ENCODE measurements at places on chromosomes 1 and 21. TPM values are rescaled to one million over a fixed set of nuclear protein-coding genes. Genes with fewer than 3 reads are reported as not detected.

GRCh38 chr1:174414203-174414602 is 33.6 kb upstream of the GPR52 start:
- no peaks in the 10 kb centered on the region for H3K36me3 ChIP-seq
- no peaks in the 10 kb centered on the region for H3K27me3 ChIP-seq
- H3K4me3 ChIP-seq: no peak overlapping the region
- DNase-seq: no peak
- no peak overlapping the region for H3K27ac ChIP-seq

- no peak overlapping the region for H3K4me3 ChIP-seq
- no peaks in the 10 kb centered on the region for H3K4me1 ChIP-seq
- peaks cover 54% of the 10 kb centered on the region for H3K27me3 ChIP-seq
- DNase-seq: no peak
- no peaks in the 10 kb centered on the region for H3K36me3 ChIP-seq
These were observed 93.0 kb downstream of the ABCA4 start for GRCh38 chr1:94027721-94028515.

- H3K4me1 ChIP-seq: no peaks in the 10 kb centered on the region
- no peak for DNase-seq
- H3K27ac ChIP-seq: no peak overlapping the region
- no peak overlapping the region for H3K4me3 ChIP-seq
- H3K36me3 ChIP-seq: no peaks in the 10 kb centered on the region
These were observed 2.3 kb downstream of the PAX7 start for GRCh38 chr1:18632783-18633421.

DNA sequence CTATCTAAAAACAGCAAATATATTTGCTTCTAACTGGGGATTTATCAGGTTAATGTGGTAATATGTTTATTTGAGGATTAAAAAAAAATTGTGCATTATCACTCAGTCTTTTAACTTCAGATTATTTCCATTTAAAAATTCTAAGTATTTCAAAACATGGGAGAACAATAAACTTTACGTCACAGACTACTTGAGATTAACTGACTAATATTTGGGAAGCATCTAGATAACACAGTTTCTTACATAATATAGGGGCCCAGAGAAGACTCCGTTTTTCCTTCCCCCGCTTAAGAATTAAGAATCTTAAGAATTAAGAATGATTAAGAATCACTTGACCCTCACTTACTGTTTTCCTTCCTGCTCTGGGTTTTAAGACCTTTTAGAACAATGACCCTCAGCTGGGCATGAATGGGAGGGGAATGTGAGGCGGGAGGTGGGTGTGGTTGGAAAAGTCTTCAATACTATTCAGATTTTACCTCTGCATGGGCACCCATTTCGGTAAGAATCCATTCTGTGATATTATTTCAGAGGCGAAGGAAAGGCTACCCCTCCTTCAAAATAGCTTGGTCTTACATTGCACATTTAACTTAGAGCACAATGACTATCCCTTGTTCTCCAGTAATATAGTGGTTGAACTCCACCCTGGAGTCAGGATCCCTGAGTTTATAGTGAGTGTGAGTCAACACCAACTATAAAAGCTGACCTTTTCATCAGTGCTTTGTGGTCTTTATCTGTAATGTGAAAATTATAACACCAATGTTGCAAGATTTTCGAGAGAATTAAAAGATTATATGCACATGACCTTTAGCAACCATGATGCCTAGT is 821.3 kb downstream of the USP25 start:
- no peaks in the 10 kb centered on the region for H3K36me3 ChIP-seq
- H3K27me3 ChIP-seq: no peaks in the 10 kb centered on the region
- H3K4me3 ChIP-seq: no peak overlapping the region
- H3K4me1 ChIP-seq: no peaks in the 10 kb centered on the region
- H3K27ac ChIP-seq: no peak overlapping the region

- no peak overlapping the region for H3K27ac ChIP-seq
- no peak for DNase-seq
- peaks cover 13% of the 10 kb centered on the region for H3K4me1 ChIP-seq
- H3K36me3 ChIP-seq: no peaks in the 10 kb centered on the region
- no peaks in the 10 kb centered on the region for H3K27me3 ChIP-seq
These were observed 5.9 kb downstream of the VSIG8 start for GRCh38 chr1:159856576-159856975.

GRCh38 chr21:37075214-37075770 is 2.2 kb downstream of the TTC3 start:
- DNase-seq: no peak
- no peaks in the 10 kb centered on the region for H3K27me3 ChIP-seq
- no peak overlapping the region for H3K27ac ChIP-seq
- peaks cover 26% of the 10 kb centered on the region for H3K4me1 ChIP-seq
- H3K36me3 ChIP-seq: 0 out of 3 replicates have a peak, but pooled peaks cover 7% of the 10 kb centered on the region

GRCh38 chr1:16147156-16147926 is 8.5 kb downstream of the EPHA2 start:
- H3K36me3 ChIP-seq: no peaks in the 10 kb centered on the region
- H3K4me3 ChIP-seq: no peak overlapping the region
- peaks cover 76% of the 10 kb centered on the region for H3K4me1 ChIP-seq
- no peak for DNase-seq
- peak overlapping the region; percentile 93 for H3K27ac ChIP-seq
- H3K27me3 ChIP-seq: no peaks in the 10 kb centered on the region

GRCh38 chr1:207970329-207971233 is 59.7 kb upstream of the CD34 start:
- no peak for DNase-seq
- H3K36me3 ChIP-seq: no peaks in the 10 kb centered on the region
- H3K4me1 ChIP-seq: no peaks in the 10 kb centered on the region
- H3K4me3 ChIP-seq: no peak overlapping the region

- H3K36me3 ChIP-seq: no peaks in the 10 kb centered on the region
- DNase-seq: no peak
- peaks cover 10% of the 10 kb centered on the region for H3K4me1 ChIP-seq
- no peak overlapping the region for H3K4me3 ChIP-seq
- H3K27ac ChIP-seq: no peak overlapping the region
These were observed 61.2 kb upstream of the ARHGEF16 start for GRCh38 chr1:3393024-3393986.

DNA sequence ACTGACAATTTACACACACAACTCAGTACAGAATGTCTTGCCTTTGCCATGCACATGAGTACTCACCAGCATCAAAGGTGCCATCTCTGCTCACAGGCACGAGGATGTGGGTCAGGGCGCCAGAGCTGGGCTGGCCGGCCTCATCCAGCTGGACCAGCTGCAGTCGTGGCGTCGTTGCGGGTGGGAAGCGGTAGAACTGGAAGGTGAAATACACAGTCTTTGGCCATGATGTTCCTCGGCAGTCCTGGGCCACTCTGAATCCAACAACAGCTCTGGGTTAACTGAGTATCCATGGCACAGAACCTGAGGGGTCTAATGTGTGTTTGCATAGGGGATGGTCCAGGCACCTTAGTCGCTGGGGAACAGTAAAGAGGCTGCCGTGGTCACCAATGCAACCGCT is 87.7 kb downstream of the NPHP4 start:
- H3K4me3 ChIP-seq: no peak overlapping the region
- H3K4me1 ChIP-seq: no peaks in the 10 kb centered on the region
- peaks cover 38% of the 10 kb centered on the region for H3K36me3 ChIP-seq
- no peak for DNase-seq
- H3K27ac ChIP-seq: no peak overlapping the region
- H3K27me3 ChIP-seq: no peaks in the 10 kb centered on the region

GRCh38 chr1:54681358-54681757 is 34.3 kb upstream of the TTC4 start:
- no peaks in the 10 kb centered on the region for H3K4me1 ChIP-seq
- H3K27ac ChIP-seq: no peak overlapping the region
- no peak for DNase-seq
- no peaks in the 10 kb centered on the region for H3K36me3 ChIP-seq
- peaks cover 45% of the 10 kb centered on the region for H3K27me3 ChIP-seq

The PTPN14 gene
- 0.29 TPM for total RNA-seq

The CFHR1 gene
- not detected for total RNA-seq

The FCRL4 gene
- total RNA-seq: not detected

GRCh38 chr1:214330222-214330621 is 49.3 kb downstream of the SMYD2 start:
- no peak overlapping the region for H3K4me3 ChIP-seq
- no peak overlapping the region for H3K27ac ChIP-seq
- no peaks in the 10 kb centered on the region for H3K4me1 ChIP-seq
- no peak for DNase-seq

DNA sequence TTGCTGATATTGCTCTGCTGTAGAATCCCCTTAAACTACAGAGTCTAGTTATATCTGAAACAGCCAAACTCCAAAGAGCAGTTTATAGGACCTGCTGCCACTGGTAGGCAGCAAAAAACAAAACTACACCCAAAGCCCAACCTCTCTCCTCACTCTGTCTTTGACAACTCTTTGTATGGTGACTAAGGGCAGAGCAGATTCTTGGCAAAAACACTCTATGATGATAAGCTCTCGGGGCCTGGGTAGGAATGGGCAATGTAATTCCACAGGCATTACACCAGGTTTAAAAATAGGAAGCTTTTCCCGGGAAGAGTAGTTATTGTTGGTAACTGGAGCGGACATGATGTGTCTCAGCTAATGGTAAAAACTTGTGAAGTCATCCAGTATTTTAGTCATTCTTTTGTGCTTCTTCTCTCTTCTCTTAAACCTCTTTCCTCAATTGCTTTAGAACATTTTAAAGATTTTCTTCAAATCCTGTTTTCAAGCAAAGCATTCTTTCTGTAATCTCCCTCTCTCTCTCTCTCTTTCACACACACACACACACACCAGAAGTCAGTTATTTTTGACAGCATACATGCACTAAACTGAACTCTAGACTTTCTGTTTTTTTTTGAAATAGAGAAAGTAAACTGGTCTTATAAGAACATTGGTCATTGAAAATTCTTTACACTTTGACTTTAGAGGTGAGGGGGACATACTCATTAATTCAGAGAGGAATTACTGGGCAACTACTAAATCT is 193.5 kb downstream of the PAPPA2 start:
- H3K36me3 ChIP-seq: no peaks in the 10 kb centered on the region
- no peaks in the 10 kb centered on the region for H3K27me3 ChIP-seq
- no peak overlapping the region for H3K27ac ChIP-seq
- no peaks in the 10 kb centered on the region for H3K4me1 ChIP-seq
- no peak for DNase-seq
- H3K4me3 ChIP-seq: no peak overlapping the region

DNA sequence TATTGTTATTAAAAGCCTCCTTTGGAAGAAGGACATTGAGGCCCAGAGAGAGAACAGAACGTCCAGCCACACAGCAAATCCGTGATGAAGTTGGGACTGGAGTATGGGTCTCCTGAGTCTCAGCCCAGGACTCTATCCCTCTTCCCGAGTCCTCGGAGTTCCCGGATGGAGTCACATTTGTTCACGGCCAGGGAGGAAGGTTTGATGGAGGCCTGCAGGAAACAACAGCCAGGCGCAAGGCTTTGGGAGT is 357 bp upstream of the TXLNA start:
- H3K4me3 ChIP-seq: peak overlapping the region; percentile 77
- no peak for DNase-seq
- peaks cover 38% of the 10 kb centered on the region for H3K36me3 ChIP-seq
- H3K27ac ChIP-seq: peak overlapping the region; percentile 89

The RAB25 gene
- total RNA-seq: 0.27 TPM

DNA sequence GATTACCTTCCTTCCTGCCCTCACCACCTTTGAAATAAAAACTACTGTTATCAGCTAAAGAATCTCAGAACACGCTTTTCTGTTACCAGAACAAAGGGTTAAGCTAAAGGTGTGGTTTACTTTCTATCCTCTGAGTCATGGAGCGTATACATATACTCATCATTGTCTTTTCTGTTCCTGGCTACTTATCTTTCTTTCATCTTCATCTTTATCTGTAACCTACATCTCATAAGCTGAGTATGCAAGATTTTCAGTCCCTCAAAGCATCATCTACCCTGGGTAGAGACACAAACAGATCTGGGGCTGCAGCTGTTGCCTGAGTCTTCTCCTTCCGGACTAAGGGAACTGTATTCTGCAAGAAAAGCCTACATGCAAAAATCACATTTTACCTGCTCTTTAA is 75.6 kb downstream of the LMO4 start:
- no peaks in the 10 kb centered on the region for H3K36me3 ChIP-seq
- H3K27ac ChIP-seq: no peak overlapping the region
- DNase-seq: no peak
- no peak overlapping the region for H3K4me3 ChIP-seq
- no peaks in the 10 kb centered on the region for H3K4me1 ChIP-seq
- no peaks in the 10 kb centered on the region for H3K27me3 ChIP-seq

- H3K4me1 ChIP-seq: peaks cover 31% of the 10 kb centered on the region
- H3K36me3 ChIP-seq: no peaks in the 10 kb centered on the region
- H3K27ac ChIP-seq: no peak overlapping the region
- peaks cover 14% of the 10 kb centered on the region for H3K27me3 ChIP-seq
- H3K4me3 ChIP-seq: no peak overlapping the region
- no peak for DNase-seq
These were observed 1.8 kb downstream of the VANGL2 start for GRCh38 chr1:160402001-160402795.

- no peak overlapping the region for H3K4me3 ChIP-seq
- H3K4me1 ChIP-seq: no peaks in the 10 kb centered on the region
- no peak overlapping the region for H3K27ac ChIP-seq
These were observed 76.0 kb downstream of the FH start for GRCh38 chr1:241443561-241443960.

DNA sequence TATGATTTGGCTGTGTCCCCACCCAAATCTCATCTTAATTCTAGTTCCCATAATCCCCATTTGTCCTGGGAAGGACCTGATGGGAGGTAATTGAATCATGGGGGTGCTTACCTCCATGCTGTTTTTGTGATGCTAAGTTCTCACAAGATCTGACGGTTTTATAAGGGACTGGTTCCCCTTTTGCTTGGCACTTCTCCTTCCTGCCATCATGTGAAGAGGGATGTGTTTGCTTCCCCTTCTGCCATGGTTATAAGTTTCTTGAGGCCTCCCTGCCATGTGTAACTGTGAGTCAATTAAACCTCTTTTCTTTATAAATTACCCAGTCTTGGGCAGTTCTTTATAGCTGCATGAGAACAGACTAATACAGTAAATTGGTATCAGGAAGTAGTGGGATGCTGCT is 114.1 kb downstream of the ZNF648 start:
- DNase-seq: no peak
- no peak overlapping the region for H3K4me3 ChIP-seq
- no peak overlapping the region for H3K27ac ChIP-seq
- no peaks in the 10 kb centered on the region for H3K27me3 ChIP-seq

GRCh38 chr1:76073481-76073880 is 1.1 kb upstream of the ST6GALNAC3 start:
- H3K4me1 ChIP-seq: peaks cover 9% of the 10 kb centered on the region
- no peaks in the 10 kb centered on the region for H3K27me3 ChIP-seq
- H3K36me3 ChIP-seq: no peaks in the 10 kb centered on the region
- no peak overlapping the region for H3K4me3 ChIP-seq

DNA sequence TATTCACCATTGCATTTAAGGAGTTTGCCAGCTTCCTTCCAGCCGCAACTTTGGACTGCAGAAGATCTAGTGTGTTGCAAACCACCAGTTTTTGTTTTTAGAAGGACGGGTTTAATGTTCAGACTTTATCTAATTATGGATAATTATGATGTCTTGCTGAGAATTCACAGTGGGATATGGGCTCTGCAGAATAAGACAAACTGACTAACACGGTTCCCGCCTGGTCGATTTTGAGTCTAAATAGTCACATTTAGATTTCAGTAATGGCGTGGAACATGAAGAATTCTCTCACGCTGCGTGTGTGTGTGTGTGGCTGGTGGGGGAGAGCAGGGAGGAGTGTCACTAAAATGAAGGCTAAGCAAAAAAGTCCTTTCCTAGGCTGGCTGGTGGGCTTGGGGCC is 48.5 kb upstream of the DMRTB1 start:
- no peaks in the 10 kb centered on the region for H3K36me3 ChIP-seq
- no peak overlapping the region for H3K4me3 ChIP-seq
- peaks cover 86% of the 10 kb centered on the region for H3K27me3 ChIP-seq
- H3K4me1 ChIP-seq: no peaks in the 10 kb centered on the region

The TRIM67 gene
- total RNA-seq: 0.60 TPM
